A172 (cell line): ENCODE measurements at places on chromosomes 3 and 15. TPM values are rescaled to one million over a fixed set of nuclear protein-coding genes. Genes with fewer than 3 reads are reported as not detected.

DNA sequence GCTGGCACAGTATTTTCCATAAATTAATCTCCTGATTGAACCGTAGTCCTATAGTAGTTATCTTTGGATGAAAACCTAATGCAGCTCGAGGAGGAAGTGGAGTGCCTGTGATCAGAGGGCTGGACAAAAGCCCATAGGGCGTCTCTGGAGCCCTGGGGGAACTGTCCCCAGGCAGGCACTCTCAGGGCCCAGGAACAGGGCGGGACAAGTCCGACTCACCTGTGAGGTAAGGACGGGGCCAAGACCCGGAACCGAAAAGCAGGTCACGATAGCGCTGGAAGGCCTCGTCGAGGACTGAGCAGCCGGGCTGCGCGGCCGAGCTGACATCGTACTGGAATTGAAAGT lies 341 bp downstream of the HEXA start:
- DNase-seq, result no peak

DNA sequence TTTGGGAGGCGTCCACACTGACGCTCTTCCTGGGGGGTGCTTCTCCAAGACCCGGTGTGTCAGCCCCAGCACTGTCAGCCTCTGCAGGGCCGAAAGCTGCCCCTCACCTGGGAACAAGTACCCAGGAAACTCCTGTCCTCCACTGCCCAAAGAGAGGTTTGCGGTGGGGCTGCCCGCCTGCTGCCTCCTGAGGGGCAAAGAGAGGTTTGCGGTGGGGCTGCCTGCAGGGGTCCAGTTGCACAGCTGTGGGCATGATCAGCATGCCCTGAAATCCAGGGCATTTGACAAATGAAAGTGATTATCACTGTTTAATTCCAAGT lies 15.1 kb upstream of the SNRPA1 start:
- no peak for DNase-seq

DNA sequence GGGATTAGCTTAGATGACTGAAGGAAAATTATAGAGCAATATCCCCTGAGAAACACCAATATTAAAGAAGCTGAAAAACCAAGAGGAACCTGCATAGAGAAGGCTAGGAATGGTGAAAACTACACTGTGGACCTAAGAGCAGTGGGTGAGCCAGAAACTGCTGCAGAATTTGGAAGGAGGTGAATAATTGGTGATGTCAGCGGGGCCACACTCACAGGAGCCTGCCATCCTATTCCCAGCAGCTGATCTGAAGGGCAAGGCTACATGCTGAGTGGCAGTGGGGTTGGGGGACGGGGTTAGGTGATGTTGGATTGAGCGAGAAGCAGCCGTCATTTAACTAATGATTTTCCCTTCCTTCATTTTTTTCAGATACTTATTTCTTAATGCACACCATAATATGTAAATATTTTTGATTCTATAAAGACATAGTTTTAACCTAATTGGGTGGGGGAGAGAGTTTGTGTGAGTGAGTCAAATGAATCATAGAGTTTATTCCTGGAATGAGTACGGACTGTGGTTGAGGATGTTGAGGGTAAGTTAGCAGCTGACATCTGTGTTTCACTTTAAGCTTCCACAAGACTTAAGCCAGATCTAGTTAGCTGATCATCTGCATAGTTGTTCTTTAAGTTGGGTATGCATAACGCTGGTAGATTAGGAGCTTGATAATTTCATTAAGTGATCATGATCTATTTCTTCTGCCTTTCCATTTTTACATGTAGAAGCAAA lies 222.8 kb downstream of the PTPRG start:
- DNase-seq, result peak; percentile 6

DNA sequence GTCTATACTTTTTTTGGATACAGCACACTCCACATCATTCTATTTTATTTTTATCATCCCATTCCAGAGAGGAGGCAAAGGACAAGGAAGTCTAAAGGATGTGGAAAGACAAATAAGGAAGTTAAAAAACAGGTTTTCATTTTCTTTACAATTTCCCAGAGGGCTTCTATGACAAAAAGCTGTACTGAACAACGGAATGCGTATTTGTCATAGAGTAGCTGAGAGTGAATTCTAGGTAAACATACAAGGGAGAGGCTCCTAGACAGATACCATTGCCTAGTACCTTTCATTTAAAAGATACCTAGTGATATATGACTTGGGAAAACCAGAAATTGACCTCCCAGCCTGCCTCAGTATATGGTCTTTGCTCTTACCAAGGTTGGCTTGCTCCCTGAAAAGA lies 341.7 kb downstream of the FHIT start:
- no peak for DNase-seq

DNA sequence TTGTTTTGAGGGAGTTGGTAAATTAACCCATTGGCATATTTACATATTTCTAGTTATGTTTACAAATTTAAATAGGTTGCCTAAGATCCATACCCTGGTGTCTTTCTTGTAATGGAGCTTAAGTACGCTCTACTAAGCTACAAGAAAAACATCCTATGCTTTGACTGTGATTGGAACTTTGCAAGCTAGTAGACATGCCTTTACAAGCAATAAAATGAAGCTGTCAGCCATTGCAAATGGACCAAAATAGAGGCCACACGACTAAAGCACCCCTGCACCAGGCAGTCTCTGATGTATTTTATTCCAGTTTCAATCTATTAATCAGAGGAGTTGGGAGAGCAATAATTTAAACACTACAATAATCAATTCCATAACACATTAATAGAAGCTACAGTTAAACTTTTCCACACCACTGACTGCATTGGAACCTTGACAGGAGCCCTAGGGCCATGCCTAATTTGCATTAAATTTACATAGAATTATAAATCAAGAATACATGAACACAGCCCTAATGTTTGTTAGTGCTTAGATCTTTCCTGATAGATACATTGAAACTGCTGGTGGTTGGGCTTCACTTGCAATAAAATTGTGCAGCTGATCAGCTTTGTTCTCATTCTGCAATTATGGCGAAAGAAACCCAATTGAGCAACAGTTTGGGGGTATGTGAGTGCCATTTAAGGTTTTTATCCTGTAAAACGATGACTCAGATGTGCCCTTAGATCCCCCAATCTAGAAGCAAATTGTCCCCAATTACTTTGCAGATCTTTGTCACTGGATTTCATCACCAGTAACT lies 360.1 kb downstream of the LSAMP start:
- no peak for DNase-seq

- no peak for DNase-seq
Measured at GRCh38 chr15:78968539-78969271, 23.9 kb upstream of the CTSH start.

GRCh38 chr3:111548092-111548491 lies 6.1 kb downstream of the CD96 start:
- DNase-seq, result no peak

DNA sequence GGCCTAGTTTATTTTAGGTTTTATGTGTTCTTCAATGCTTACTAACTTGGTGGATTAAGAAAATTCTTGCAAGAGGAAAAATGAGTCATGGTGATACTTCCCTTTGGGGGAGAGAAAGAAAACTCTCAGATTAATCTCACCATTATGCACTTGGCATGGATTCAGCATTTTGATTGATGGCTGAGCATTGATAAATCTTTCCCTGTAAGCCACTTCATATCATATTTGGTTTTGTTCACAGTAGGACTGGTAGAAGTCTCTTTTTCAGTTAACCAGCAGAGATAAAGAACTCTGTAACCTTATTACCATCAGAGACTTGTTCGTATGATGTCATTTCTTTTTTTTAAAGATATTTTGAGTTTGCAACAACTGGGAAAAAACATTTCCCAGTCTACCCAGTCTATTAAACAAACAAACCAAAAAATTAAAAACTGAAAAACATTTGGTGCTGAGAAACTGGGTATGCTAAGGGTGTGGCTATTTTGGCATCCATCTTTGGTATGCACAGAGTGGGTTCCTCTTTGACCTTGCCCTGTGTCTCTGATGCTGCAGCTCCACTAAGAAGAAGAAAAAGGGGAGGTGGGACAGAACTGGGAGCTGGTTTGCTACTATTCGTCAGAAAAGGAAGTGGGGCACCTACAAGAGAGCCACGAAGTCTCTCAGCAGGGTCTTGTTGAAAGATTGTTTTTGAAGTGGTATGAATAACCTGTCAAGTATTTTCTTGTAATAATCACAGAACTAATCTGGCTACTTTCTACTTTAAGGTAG lies 17.2 kb downstream of the TMOD3 start:
- DNase-seq, result peak; percentile 58

DNA sequence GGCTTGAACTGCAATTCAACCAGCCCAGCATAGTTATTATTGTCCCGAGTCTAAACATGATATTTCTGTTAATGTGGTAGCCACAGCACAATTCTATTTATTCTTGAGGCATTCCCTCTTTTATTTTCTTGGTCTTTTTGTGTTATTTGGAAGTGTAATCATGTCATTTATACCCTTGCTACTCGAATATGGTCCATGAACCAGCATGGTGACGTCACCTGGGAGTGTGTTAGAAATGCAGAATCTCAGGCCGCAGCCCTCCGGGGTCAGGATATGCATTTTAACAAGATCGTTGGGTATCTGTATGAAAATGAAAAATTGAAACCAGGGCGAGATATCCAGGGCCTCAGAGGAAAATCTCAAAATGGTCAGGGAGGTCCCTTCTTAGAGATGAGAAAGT lies 165.0 kb upstream of the CTDSPL start:
- no peak for DNase-seq

The GOLGA6A gene
- total RNA-seq, result not detected in 2 replicates

The KNG1 gene
- total RNA-seq, result not detected in 2 replicates
